ENCODE measurements at places on chromosomes 12 and 14. TPM values are rescaled to one million over a fixed set of nuclear protein-coding genes. Genes with fewer than 3 reads are reported as not detected.

TBX5 gene
- total RNA-seq: not detected

IL26 gene
- not detected for total RNA-seq

HOXC13 gene
- total RNA-seq: not detected

ST8SIA1 gene
- 0.13 TPM for total RNA-seq

CD163 gene
- not detected for total RNA-seq
